Nephron progenitor cell (in vitro differentiated cells): ENCODE measurements at places on chromosomes 12 and 14.

DNA sequence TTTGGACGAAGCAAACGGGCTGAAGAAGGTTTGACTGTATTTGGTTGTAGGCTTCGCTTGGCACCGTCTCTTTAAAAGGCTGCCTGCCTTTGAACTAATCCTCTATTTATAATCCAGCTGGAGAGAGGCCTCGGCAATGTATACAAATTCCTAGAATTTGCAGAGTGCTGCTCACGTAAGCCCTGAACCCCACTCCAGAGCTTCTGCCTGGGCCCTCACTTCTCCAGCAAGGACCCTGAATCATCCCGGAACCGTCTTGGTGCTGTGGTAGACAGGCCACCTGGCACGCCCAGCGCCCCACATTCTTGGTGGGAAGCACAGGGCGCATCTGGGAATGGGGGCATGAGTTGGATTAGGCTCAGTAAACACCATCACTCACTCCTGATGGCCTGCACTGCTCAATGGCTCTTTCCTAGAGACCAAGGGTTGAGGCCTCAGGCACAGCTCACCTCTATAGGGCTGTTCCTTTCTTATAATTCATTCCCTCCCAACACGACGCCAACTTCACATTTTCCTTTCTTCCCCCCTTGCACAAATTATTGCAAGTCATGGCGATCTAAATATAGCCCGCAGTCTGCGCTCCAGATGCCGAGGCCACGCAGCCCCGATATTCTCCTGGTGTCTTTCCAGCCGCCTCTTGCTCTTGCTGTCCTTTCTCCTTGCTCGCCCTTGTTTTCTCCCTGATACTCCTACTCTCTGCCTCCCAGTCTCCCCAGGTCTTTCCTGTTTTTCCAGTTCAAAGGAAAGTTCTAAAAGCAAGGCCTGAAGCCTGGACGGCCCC lies 141.0 kb downstream of the ZFP36L1 start:
- no peak for DNase-seq

DNA sequence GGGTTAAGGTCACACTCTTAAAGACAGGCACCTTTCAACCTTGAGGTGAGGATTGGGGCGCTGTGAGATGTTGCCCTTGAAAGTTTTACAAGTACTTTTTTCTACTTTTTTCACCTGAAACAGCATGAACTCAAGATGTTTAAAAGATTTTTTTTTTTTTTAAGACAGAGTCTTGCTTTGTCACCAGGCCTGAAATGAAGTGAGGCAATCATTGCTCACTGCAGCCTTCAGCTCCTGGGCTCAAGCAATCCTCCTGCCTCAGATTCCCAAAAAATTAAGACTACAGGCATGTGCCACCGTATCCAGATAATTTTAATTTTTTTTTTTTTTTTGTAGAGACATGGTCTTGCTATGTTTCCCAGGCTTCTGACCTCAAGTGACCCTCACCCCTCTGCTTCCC lies 243.9 kb downstream of the DIO2 start:
- DNase-seq: no peak

GRCh38 chr12:116233669-116234068 lies 43.8 kb downstream of the MED13L start:
- DNase-seq: no peak

- DNase-seq: no peak
Measured at GRCh38 chr14:56414236-56414635, 165.4 kb upstream of the TMEM260 start.

DNA sequence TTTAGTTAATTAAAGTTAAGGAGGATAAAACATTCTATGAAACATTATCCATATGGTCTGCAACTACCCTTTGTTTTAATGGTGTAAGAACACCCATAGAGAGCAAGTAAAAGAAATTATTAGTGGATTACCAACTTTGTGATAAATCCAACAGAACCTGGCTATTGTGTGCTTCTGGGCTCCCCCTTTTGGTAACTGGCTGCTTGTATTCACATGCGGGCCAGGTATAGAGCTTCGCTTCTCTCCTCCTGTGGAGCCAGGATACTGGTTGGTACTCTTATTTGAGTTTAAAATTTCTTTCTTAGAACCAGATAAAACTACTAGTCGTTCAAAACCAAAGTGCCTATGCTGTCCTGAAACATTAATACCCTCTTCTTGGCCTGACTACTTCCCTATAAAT lies 81.0 kb downstream of the PTPRR start:
- no peak for DNase-seq
